SK-MEL-5 (cell line): ENCODE measurements at places on chromosomes 12 and 14.

DNA sequence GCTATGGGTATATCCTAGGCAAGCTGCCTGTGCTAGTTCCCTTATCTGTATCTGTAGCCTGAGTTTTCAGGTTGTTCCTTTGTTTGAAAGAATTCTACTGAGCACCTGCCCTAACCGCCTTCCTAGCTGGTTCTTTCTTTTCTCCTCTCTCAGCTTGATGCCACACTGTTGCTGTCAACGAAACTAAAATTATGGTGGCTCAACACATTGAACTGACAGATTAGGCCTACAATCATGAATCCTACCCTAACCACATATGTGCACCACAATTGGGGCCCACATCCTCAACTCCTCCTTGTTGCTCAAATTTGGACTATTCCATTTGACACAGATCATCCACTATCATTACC is 36.2 kb upstream of the RESF1 start:
- no peak for DNase-seq

- DNase-seq, result peak; percentile 68
These were observed at the start of gene CD9 for GRCh38 chr12:6200256-6201212. TSS of gene CD9 (plus strand) at chr12:6200400. CDS start at chr12:6200500, 100 bp downstream.

- peak; percentile 59 for DNase-seq
These were observed 40.1 kb upstream of the EVL start for GRCh38 chr14:100025111-100025510.

DNA sequence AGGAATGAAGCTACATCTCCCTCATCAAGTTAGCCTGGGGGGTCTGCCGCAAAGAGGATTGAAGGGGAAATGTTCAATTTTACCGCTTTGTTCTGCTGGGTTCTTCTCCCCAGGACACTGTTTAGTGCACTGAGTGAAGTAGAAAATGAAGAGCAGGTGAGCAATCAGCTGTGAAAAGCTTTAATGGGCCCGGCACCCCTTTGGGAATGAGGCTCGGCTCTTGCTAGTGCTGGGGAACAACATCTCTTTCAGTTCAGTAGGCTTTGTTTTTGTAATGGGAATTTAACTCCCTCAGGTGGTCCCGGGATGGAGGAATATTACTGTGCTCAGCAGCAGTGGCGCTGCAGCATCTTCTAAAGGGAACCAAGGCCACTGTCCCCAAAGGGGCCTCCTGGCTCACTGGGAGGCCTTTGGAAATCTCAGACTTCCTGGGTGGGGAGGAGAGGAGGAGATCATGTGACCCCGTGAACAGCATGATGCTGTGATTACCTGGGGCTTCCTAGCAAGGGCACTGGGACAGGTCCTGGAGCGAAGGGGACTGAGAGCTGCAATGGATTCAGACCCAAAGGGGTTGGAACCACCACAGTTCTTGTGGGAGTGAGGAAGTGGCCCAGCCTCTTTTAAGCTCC is 85.2 kb upstream of the MAX start:
- no peak for DNase-seq

- no peak for DNase-seq
These were observed 2.2 kb downstream of the L3HYPDH start for GRCh38 chr14:59481871-59482540.

- DNase-seq, result peak; percentile 76
These were observed 21.8 kb upstream of the RNU6-8 start for GRCh38 chr14:32224737-32225377.

GRCh38 chr12:95673576-95673975 is 117.0 kb downstream of the NTN4 start:
- DNase-seq, result no peak

- no peak for DNase-seq
These were observed 24.6 kb upstream of the BATF start for GRCh38 chr14:75497701-75498100.

DNA sequence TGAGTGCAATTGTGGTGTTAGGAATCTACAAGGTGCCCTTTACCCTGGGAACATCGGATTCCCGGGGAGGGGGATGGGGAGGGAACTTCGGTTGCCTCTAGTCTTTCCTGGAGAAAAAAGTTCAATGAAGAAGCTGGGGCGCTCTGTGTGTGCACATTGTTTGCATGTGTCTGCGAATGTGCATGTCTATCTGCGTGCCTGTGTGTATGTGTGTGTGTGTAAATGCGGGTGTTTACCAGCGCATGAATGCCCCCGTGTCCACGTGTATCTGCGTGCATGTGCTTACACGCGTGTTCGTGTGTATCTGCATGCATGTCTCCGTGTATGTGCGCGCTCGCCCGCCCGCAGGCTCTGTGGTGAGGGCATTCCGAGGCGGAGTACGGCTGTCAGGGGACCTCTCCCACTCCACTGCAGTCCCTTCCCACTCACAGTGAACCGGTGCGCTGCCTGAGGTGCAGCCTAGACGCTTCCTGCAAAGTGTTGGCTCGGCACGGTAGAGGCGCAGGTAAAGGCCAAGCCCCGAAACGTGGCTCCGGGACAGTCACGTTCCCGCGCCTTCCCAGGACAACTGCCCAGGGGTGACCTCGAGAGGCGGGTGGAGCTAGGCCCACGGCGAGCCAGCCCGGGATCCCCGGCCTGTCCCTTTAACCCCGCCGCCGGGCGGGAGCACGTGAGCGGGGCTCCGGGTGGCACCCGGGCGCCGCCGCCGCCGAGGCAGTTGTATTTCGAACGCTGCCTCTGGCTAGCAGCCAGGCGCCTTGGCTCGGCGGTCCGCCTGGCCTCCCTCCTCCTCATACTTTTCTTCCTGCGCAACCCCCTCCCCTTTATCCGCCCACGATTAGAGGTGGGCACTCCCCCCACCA is 539 bp upstream of the HMGA2 start:
- DNase-seq, result peak; percentile 49
